ENCODE measurements at places on chromosomes 7 and 10.

GRCh38 chr10:48241332-48241731, 33.2 kb downstream of the FRMPD2 start:
- DNase-seq: no peak

DNA sequence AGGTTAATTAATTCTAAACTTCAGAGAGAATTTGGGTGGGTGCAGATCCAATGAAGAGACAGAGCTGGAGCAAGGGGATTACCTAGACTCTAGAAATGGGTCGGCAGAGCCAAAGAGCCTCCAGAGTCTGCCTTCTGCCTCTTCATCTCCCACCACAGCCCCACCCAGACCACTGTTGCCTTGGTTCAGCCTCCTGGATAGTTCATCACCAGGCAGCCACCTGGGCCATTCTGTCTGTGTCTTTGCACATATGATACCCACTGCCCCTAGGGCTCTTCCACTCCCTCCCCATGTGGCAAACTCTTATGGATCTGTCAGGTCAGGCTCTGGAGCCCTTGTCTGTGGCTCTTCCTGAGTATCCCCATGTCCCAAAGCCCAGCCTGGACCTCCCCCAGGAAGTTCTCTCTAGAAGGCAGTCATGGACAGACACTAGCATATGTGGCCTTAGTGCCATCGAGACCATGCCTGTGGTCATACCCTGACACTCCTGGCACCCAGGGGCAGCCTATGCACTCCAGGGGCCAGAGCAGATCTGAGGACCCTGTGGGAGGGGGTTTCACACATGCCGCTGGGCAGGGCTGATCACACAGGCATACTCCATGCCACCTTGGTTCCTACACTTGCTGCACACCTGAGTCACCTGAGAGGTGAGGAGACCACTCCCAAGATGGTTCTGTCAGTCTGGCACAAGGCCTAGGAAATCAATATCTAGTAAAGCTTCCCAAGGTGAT, 41.6 kb downstream of the FRMPD2 start:
- no peak for DNase-seq

- peak; percentile 70 for DNase-seq
Measured at GRCh38 chr7:101169838-101170551, 4.6 kb upstream of the VGF start.

DNA sequence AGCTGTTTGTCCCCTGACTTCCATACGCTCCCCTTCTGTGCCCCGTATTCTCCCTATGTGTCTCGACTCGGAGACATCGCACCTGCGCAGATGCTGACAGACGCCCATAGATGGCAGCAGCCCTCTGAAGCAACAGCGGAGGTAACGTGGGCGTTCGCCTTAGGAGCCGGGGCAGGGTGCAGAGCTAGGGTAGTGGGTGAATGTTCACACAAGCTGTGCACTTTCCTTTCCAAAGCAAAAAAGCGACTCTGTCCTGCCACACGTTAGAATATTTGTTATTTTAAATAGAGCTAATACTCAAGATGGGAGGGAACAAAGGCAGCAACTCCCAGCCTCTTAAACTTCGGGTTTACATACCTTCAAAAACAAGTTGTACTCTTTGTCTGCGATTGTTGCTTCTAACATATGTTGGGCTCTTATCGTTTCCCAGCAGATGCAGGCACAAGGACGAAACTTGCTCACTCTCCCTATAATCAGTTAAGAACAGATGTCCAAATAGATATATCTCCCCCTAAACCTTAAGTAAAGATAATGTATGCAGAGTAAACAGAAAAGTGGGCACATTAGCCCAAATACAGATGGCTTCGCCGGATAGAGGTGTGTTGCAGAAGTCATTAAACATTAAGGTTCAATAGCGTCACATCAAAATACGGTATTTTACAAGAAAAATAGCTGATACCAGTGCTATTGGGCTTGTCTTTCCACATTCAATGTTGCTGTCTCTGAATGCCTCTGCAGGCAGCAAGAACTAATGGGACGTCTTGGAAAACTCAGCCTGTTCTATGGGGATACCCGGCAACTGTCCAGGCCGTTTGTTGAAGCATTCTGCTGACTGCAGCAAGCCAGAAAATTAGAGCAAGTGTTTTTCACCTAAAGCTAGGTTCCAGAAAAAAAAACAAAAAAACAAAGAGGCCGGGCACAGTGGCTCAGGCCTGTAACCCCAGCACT, 340.3 kb upstream of the PRKCQ start:
- DNase-seq: peak; percentile 84

- DNase-seq: no peak
Measured at GRCh38 chr7:81162234-81162633, 243.4 kb upstream of the SEMA3C start.

GRCh38 chr10:110502072-110502845, 4.6 kb downstream of the DUSP5 start:
- DNase-seq: peak; percentile 51

DNA sequence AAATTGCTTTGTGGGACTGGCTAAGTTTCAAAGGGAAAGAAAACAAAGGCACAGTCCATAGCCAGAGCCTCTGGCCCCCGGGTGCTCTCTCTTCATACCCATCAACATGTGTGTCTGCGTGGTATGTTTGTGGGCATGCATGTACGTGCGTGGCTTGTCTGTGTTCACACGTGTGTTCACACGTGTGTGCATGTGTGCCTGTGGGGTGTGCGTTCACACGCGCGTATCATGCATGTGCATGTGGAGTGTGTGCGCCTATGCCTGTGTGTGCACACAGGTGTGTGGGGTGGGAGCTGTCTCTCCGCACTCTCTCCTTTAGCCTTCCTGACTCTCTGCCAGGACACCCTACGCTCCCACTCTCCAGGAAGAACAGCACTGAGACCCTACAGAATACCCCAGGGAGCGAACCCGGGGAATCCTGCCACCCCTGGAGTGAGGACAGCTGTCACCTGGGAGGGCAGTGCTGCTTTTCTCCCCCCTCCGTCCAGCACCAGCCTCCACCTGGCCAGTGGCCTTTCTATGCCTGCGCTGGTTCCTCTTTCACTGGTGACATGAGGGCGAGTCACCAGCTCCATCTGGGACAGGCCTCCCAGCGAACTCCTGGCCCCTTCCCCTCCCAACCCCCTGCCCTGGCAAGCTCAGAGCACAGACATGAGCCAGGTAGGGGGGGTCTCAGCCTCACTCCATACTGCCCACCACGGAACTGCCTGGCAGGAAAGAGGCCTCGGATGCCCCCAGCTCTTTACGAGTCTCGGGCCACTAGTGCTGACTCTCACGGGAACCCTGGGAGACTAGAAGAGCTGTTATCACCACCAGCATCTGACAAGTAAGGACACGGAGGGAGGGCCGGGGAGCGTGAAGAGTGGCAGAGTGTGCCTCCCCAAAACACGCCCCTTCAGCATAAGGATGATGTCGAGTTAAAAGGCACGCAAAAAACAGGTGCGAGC, 16.5 kb downstream of the WDR86 start:
- no peak for DNase-seq

DNA sequence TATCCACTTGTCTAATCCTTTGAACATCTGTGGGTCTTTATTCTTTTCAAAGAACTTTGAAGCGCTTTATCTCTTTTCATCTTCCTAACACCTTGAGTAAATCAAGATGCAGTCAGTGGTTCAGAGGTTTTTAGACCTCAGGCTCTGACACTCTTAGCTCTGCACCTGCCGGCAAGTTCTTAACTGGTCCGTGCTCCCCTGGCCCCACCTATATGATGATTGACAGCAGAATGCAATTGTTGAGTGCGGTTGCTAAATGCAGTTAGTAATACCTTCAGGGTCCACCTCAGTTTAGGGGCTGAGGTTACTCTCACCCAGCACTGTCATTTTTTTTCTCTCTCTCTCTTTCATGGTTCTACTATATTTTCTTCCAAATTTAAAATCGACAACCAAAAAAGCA, 854.2 kb upstream of the AUTS2 start:
- DNase-seq: no peak

- no peak for DNase-seq
Measured at GRCh38 chr7:127290116-127290655, 37.4 kb upstream of the GRM8 start.

GRCh38 chr10:123669886-123670285, 3.7 kb downstream of the GPR26 start:
- DNase-seq: no peak

DNA sequence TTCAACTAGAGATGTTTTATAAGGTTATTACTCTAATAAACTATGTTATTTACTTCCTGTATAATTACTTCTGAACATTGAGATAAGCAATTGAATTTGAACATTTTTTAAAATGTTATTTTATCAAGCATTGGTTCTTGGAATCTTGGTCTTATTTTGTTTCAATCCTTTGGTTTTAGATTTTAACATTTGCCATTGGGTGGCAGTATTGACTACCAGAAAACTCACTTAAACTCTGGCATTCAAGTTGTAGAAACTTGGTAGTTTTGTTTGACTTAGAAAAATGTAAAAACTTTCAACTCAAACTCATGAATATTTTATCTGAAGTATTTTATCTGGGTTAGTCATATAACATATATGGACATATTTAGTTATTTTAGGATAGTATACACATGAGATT, 48.1 kb downstream of the ATRNL1 start:
- DNase-seq: peak; percentile 5

DNA sequence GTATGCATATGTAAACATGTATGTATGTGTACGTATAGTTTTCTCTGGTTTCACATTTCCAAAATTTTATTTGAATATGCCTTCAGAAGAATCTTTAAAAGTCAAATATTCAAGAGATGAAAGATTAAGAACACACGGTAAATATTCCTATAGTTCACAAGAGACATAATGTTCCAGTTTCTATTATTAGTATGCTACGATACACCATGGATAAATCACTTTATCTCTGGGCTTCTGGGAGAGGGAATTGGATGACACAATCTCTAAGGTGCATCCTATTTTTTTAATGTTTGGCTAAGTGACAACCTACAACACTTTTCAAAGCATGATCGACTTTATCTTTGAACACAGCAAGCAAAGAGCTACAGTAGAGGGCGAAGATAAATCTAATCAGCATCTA, 13.8 kb downstream of the TM9SF3 start:
- no peak for DNase-seq

DNA sequence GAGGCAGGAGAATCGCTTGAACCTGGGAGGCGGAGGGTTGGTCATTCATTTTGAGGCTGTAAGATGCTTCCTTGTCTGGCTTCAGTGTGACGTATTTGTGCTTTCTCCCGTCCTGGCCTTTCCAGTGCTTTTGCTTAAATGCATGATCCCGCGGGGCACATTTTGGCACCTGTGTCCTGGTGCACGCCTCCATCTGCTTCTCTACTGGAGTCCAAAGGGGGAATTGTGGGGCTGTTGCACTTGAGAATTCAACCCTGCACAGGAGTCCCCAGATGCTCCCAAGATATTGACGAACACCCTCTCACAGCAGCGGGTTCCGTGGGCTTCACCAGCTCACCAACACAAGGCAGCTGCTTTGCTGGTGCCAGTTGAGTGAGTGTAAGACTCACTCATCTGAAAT, 10.3 kb upstream of the LRRC27 start:
- no peak for DNase-seq

GRCh38 chr7:31735991-31736982, 49.3 kb downstream of the PPP1R17 start:
- DNase-seq: peak; percentile 37

- peak; percentile 25 for DNase-seq
Measured at GRCh38 chr7:92244808-92245486, 767 bp downstream of the KRIT1 start.

GRCh38 chr10:26622891-26623290, 74.6 kb upstream of the PDSS1 start:
- DNase-seq: no peak

DNA sequence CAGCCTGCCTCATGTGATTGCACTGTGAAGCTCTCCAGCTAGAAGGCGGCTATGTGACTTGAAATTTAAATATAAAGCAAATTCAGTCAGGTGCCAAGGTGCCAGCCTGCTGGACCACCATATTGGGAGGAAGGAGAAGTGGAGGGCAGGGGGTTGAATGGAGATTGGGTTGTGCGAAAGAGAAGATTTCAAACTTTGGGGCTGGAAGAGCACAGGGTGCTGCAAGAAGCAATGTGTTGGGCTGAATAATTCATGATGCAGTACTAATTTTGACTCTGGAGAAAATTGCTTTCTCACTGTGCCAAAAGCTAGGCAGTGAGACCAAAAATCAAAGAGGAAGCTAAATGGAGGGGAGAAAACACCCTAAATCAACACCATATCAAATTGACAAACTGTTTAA, 335.3 kb downstream of the NRG3 start:
- no peak for DNase-seq

DNA sequence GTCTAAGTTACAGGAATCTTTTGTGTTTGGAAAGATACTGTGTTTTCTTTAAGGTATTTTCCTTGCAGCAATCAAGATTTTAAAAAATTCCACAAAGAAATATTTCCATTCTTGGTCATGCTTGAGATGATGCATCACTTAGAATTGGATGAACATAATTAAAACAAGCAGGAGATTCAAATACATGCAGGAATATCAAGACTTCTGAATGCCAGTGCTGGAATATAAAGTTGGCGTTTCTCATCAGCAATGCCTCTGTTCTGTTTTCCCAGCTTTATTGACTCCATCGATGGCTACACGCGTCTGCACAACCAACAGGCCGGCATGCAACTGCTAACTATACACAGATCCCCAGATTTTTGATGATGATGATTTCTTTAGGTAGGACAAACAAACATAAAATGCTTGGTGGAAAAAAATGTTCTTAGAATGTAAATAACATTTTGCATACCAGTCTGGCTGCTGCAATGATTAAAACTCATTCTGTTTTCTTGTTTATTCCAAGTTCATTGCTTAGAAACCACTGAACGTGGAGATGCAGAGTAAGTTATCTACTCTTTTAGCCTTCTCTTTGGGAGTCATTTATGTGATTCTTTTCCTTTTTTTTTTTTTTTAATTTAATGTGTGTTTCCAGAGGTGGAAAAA, 91.3 kb upstream of the FAM171A1 start:
- DNase-seq: no peak

GRCh38 chr10:65348637-65349036, 1577.2 kb upstream of the LRRTM3 start:
- no peak for DNase-seq

DNA sequence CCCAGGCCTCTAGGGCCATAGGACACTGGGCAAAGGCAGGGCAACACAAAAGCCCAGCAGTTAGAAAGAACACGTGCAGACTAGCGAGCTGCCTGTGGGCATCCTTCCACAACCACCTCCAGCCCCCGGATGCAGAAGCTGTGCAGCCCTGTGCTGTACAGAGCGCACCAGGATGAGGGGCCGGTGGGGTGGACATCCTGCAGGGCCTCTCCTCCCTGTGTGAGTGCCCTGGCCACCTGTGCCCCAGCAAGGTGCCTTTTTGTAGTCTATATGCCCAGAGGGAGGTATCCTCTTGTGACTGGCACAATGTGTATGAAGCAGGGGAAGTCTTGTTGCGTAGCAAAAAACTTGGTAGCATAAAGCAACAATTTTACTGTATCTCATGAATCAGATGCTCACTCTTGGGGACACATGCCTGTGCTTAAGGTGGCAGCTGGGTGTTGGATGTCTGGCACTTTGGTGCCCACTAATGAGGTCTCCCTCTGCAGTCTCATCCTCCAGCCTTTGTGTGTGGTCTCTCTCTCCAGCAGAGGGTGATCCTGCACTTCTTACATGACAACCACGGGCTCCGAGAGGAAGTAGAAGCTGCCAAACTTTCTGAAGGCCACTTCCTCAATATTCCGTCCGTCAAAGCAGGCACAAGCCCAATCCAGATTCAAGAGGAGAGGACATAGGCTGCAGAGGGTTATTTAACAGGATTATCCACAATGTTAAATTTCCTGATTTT, 8.7 kb downstream of the NCAPG2 start:
- DNase-seq: peak; percentile 38

GRCh38 chr7:30936650-30937245, 25.1 kb downstream of the AQP1 start:
- DNase-seq: no peak

All from GM12865 (cell line).